Activated CD8-positive, alpha-beta T cell treated with anti-CD3 and anti-CD28 coated beads for 36 hours (primary cell): ENCODE measurements at places on chromosomes 7 and 10. TPM values are rescaled to one million over a fixed set of nuclear protein-coding genes. Genes with fewer than 3 reads are reported as not detected.

DNA sequence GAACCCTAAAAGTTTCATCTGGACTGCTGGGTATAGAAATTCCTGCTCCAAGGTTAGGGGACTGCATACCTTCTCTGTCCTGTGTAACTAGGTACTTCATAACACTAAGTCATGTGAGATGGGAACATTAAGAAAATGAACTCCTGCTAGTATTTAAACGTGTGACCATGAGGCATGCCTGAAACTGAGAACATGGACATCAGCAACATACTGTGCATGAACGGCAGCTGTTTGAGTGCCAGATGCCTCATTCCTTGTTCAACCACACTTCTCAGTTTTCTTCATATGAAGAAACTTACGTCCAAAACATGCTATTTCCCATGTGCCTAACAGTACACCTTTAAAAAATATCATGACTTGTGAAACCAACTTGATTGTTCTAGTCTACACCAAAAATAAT is 88.5 kb downstream of the CREM start:
- H3K27ac ChIP-seq, result no peak overlapping the region
- no peak overlapping the region for H3K4me3 ChIP-seq
- peaks cover 22% of the 10 kb centered on the region for H3K36me3 ChIP-seq
- H3K4me1 ChIP-seq, result peaks cover 41% of the 10 kb centered on the region

- no peak overlapping the region for H3K27ac ChIP-seq
- no peaks in the 10 kb centered on the region for H3K27me3 ChIP-seq
- no peaks in the 10 kb centered on the region for H3K4me1 ChIP-seq
Measured at GRCh38 chr7:154735766-154736165, 267.2 kb downstream of the PAXIP1 start.

GRCh38 chr10:131905267-131905571 is 4.4 kb downstream of the PPP2R2D start:
- H3K27me3 ChIP-seq, result no peaks in the 10 kb centered on the region
- H3K4me1 ChIP-seq, result peaks cover 76% of the 10 kb centered on the region
- H3K4me3 ChIP-seq, result no peak overlapping the region
- H3K36me3 ChIP-seq, result peaks cover 42% of the 10 kb centered on the region
- no peak for DNase-seq

GRCh38 chr7:94190599-94191061 is 186.5 kb upstream of the BET1 start:
- H3K36me3 ChIP-seq, result no peaks in the 10 kb centered on the region
- no peak for DNase-seq
- H3K27ac ChIP-seq, result no peak overlapping the region
- H3K27me3 ChIP-seq, result peaks cover 9% of the 10 kb centered on the region

DNA sequence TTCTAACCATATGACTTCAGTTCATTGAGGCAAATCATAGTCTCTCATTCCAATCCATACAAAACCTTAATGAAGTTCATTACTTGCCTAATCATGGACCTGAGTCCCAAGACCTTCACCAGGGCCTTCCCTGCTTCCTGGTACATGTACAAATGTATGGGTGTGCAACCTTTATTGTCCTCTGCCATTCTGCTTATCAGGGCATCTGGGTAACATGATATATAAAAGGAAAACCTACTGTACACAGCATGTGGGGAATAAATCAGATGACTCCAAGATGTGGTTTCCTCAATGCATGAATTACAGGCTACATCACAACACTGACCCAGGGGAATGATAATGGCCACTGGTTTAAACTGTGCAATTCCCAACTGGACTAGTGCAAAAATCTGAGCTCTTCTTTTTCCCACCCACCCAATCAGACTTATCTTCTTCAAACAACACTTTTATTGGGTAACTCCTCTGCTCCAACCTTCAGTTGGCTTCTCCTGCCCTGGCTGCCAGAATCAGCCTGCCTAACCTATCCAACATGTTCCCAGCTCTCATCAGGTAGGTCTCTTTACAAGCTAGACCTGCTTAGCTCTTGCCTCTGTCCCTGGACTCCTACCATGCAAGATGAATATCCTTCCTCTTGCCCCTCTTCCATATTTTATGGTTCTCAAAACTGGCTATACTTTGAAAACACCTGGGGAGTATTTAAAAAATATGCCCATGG is 11.4 kb downstream of the GOT1 start:
- H3K4me1 ChIP-seq, result no peaks in the 10 kb centered on the region
- H3K27ac ChIP-seq, result no peak overlapping the region
- H3K4me3 ChIP-seq, result no peak overlapping the region
- peaks cover 54% of the 10 kb centered on the region for H3K36me3 ChIP-seq
- no peak for DNase-seq

GRCh38 chr10:62506371-62506770 is 132.2 kb downstream of the ZNF365 start:
- no peaks in the 10 kb centered on the region for H3K27me3 ChIP-seq
- no peak overlapping the region for H3K27ac ChIP-seq
- H3K36me3 ChIP-seq, result no peaks in the 10 kb centered on the region
- no peak overlapping the region for H3K4me3 ChIP-seq
- DNase-seq, result no peak
- H3K4me1 ChIP-seq, result peaks cover 2% of the 10 kb centered on the region

GRCh38 chr7:51456431-51457060 is 139.9 kb upstream of the COBL start:
- H3K27ac ChIP-seq, result no peak overlapping the region
- H3K4me3 ChIP-seq, result no peak overlapping the region
- no peaks in the 10 kb centered on the region for H3K4me1 ChIP-seq
- DNase-seq, result no peak
- no peaks in the 10 kb centered on the region for H3K36me3 ChIP-seq

DNA sequence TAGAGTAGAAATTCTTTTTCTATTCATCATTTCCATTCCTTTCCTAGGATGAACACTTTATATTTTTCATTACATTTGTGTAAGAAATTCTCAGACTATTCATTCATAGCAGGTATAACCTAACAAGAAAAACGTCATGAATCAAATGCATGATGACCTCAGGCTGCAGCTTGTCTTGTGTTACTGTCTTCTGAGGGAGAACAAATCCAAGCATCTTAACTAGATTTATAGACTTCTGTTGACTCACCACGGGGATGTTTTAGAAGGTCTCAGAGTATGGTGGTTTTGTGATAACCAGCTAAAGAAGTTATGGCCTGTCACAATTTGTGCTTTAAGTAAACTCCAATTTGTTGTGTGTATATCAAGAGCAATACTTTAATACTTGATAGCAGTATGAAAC is 102.7 kb downstream of the ANKRD7 start:
- H3K4me1 ChIP-seq, result no peaks in the 10 kb centered on the region
- H3K27ac ChIP-seq, result no peak overlapping the region
- peaks cover 2% of the 10 kb centered on the region for H3K27me3 ChIP-seq
- no peak for DNase-seq
- H3K36me3 ChIP-seq, result no peaks in the 10 kb centered on the region

The CPEB3 gene
- total RNA-seq, result 1.8 TPM

The LZTS2 gene
- 14.5 TPM for total RNA-seq

The CAPZA2 gene
- 122 TPM for total RNA-seq

The FAM237B gene
- total RNA-seq, result not detected

The PTPN20 gene
- total RNA-seq, result 0.11 TPM
